HepG2 (cell line): ENCODE measurements at places on chromosomes 12 and 14.
A peak's percentile ranks its signal among the peaks of the same experiment; 100 is the strongest.

DNA sequence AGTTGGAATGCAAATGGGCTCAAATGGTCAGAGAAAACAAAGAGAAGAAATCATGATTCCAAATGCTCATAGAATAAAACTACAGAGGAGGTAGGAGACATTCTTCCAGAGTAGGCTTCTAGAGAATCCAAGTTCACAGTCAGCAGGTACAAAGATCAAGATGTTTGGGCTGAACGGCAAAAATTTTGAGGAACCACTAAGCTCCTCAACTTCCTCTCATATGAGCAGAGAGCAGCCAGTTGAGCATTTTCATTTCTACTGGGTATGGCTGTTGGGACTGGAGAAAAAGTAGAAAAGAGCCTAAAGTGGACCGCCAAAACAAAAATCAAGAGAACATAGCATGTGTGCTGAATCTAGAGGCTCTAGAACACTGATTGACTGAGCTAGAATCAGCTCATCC, 73.8 kb upstream of the ARID2 start:
- DNase-seq, result no peak

GRCh38 chr14:93906341-93907329, 20.5 kb upstream of the FAM181A start:
- DNase-seq, result peak; percentile 59

DNA sequence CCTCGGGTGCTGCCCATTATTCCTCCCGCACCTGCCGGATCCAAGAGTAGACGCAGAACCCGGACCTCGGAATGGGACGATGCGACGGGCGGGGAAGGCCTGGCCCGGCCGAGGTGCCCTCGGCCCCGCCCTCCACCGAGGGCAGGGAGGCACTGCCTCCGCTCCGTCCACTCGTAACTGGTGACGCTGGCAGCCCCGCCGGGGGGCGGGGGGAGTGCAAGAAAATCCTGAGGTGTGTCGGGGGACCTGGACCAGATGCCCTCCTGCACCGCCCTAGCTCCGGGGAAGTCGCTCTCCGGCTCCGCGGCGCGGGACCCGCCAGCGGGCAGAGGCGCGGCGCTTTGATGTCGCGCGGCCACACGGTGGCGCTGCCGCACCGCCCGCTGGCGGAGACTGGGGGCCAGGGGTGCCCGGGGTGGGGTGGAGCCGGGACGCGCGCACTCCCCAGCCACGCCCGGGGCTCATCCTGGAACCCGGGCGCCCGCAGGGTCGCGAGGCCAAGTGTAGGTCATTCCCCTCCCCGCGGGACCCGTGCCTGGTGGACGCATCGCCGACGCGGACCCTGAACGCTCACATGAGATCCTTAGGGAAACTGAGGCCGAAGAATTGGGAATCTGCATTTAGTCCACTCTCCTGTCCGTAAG, 202.8 kb downstream of the TTC8 start:
- DNase-seq, result peak; percentile 21

- DNase-seq, result no peak
Measured at GRCh38 chr12:123036466-123037285, 56.2 kb downstream of the ARL6IP4 start.

DNA sequence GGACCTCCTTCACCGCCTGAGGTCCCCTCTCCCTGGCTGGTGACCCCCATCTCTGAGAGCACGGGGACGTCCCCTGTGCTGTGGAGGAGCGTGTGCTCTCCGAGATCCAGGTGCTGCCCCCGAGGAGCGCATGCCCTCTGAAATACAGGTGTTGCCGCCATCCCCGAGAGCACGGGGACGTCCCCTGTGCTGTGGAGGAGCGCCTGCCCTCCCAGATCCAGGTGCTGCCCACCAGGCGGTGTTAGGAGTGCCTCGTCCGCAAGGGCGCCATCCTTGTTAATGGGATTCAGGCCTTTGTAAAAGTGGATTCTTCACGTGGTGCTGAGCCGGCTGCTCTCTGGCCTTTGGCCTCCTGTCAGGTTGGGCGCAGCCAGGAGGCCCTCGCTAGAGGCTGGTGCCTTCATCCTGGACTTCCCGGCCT, 10.1 kb downstream of the NOC4L start:
- DNase-seq, result peak; percentile 33

DNA sequence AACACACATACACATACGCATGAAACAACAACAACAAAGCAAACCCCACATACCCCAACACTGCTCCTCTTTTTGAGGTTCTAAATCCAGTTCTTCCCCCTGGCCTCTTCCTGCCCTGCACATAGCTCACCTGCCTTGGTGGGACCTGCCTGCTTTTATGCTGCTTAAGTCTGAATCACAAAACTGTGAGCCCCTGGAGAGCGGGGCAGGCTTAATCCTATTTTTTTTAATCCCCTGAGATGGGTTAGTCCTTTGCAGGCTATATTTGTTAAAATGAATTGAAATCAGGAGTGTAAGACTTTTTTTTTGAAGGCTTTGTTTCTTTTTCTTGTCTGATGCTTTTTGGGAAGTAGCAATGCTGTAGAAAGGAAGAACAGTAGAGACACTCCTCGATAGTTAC, 84.6 kb upstream of the MAX start:
- no peak for DNase-seq

GRCh38 chr12:34295366-34296142, 273.3 kb downstream of the ALG10 start:
- no peak for DNase-seq
